ENCODE measurements at places on chromosomes 16 and 17.

GRCh38 chr17:77455111-77455890, 314.5 kb downstream of the SEC14L1 start:
- no peak for DNase-seq

- no peak for DNase-seq
Observed at GRCh38 chr16:28279006-28279405, 13.3 kb upstream of the SBK1 start.

DNA sequence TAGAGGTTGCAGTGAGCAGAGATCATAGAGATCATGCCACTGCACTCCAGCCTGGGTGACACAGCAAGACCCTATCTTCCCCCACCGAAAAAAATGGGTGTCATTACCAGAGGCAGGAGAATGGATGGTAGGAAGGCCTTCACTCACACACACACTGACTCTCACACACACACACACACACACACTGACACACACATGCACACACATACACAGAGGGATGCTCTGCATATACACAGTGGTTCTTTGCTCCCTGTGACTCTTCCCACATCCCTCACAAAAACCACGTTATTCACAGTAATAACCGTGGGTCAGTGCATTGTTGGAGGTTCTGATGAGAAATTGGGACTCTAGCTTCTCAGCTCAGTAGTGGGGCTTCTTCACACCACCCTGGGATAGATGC, 300.2 kb upstream of the N4BP1 start:
- no peak for DNase-seq

DNA sequence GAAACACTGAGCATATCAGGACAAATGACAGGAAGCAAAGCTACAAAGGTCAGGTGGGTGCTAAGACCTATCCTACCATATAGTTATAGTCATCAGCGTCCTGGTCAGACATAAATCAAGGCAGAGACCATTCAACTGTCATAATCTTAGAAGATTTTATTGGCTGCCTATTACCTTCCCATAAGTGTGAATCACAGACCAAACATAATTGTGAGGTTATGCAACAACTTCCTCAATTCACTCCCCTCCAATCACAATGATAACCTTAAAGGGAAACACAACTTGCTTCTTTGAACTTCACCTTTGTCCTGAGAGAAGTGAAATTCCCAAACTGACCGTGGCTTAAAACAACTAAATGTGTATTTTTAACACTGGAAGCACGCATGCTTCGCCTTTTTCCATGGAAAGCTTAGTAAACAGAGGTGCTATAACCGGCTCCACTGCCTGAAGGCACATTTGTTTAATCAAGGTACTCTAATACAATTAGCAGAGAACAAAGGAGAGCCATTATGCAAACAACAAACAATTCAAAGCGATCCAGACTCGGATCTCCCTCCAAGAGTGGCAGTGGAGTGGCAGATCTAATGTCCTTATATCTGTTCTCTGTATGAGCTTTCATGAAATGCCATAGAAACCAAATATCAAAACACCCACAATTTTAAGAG, 84.9 kb downstream of the TMEM114 start:
- DNase-seq: no peak

GRCh38 chr17:42358434-42358833, 29.8 kb downstream of the STAT3 start:
- no peak for DNase-seq

- DNase-seq: no peak
Observed at GRCh38 chr17:6075050-6075449, 4.9 kb downstream of the WSCD1 start.

DNA sequence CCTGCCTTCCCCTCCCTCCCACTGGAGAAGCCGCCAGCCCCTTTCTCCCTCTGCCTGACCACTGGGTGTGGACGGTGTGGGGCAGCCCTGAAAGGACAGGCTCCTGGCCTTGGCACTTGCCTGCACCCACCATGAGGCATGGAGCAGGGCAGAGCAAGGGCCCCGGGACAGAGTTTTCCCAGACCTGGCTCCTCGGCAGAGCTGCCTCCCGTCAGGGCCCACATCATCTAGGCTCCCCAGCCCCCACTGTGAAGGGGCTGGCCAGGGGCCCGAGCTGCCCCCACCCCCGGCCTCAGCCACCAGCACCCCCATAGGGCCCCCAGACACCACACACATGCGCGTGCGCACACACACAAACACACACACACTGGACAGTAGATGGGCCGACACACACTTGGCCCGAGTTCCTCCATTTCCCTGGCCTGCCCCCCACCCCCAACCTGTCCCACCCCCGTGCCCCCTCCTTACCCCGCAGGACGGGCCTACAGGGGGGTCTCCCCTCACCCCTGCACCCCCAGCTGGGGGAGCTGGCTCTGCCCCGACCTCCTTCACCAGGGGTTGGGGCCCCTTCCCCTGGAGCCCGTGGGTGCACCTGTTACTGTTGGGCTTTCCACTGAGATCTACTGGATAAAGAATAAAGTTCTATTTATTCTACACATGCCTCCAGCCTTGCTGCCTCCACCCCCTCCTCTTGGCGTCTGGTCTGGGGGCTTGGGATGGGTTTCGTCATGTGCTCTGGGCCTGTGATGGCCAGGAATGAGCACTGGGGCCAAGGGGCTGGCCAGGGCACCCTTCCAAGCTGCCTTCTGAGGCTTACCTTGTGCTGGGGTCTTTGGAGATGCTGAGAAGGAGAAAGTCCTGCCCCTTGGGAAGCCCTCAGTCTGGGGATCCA, 7.3 kb downstream of the GJD3 start:
- no peak for DNase-seq

- no peak for DNase-seq
Observed at GRCh38 chr17:8122924-8123694, 797 bp downstream of the HES7 start.

DNA sequence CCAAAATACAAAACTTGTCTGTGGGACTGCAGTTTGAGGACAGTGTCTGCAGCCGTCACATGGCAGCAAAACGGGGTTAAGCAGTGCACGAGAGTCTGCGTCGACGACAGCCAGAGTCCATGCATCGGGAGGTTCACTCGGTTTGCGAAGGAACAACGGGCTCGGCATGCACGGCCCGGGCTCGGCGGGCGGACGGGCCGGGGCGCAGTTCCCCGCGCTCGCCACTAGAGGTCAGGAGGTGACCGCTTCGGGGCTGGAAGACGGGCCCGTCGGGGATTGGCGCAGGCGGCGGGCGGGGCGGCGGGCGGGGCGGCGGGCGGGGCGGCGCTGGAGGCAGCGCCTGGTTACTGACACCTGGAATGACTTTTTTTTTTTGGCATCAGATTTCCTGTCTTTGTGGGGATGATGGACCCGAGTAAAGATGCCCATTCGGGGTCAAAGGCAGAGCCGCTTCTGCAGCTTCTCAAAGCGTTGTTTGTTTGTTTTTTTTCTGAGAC, 6.5 kb downstream of the SCGB1C2 start:
- DNase-seq: peak; percentile 74

GRCh38 chr17:9517396-9517795, 58.2 kb downstream of the STX8 start:
- DNase-seq: no peak

- no peak for DNase-seq
Observed at GRCh38 chr16:85140455-85141012, 28.3 kb upstream of the CIBAR2 start.

GRCh38 chr16:22093331-22093730, 990 bp downstream of the VWA3A start:
- DNase-seq: no peak

DNA sequence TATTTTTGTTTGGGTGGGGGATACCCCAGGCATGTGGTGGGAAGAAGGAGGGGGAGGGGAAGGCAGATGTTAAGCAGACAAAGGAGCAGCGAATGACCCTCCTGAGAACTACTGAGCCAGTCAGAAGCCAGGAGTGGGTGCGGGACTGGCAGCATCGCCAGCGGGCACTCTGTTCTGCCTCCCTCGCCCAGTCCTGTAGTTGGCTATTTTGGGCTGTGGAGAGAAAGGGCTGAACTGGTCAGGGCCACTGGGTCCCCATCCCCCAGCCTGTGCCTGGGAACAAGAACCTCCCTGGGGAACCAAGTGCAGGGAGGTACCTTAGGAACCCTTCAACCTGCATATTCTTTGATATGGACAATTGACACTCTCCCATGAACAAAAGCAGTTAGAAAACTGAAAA, 6.4 kb downstream of the LRRC3C start:
- DNase-seq: no peak

DNA sequence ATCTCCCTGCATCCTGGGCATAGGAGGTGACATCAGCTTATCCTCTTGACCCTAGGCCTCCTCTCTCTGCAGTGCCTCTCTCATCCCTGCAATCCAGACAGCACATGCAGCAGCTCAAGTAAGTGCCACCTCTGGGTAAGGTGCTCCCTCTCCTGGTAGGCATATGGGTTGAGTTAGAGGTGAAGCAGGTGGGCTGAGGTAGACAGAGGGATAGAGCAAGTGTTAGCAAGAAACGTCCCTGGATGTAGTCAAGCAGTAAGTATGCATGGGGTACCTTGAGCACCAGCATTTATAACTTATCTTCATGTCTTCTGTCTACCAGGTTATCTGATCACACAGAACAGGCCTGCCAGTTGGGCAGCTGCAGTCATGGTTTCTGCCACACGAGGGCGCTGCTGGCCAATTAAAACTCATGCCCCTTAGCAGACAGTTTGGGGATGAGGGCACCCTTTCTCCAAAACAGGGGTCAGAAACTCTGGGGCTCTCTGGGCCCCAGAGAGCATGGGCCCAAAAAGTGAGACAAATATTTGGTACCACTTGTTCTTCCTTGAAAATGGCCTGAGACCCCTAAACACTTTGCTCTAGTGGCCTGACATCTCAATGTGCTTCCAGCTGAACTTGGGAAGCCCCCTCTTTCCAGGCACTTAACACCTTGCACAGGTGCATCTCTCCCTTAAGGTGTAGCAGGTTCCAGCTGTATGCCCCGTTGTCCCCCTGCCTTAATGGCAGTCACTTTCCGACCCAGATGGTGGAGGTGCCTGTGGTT, 59.8 kb downstream of the NEUROD2 start:
- DNase-seq: peak; percentile 69

- DNase-seq: no peak
Observed at GRCh38 chr17:50517011-50517410, 8.8 kb downstream of the MYCBPAP start.
